Psoas muscle (tissue), 8 donors: ENCODE measurements at places on chromosomes 2 and 18. TPM values are rescaled to one million over a fixed set of nuclear protein-coding genes. Genes with fewer than 3 reads are reported as not detected.
A peak's percentile ranks its signal among the peaks of the same experiment; 100 is the strongest.

COL3A1 gene
- 17.9 TPM for total RNA-seq

CNTNAP5 gene
- not detected for total RNA-seq

TSPYL6 gene
- not detected for total RNA-seq

VSNL1 gene
- 0.27 TPM for total RNA-seq

DNA sequence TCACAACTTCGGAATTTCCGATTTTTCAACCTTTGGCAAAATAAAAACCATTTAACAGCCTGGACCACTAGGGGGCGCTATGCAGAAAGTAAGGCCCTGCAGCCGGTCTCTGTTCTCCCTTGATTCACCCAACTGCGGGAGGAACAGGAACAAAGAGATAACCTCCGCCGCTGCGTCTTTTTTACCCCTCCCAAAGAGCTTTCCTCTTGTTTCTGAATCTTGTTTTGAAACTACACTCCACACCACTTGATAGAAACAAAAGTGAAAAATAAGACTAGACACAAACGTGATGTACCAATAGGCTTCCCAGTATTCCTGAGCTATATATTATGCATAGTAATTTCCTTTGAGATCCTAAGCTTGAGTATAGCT, 231.2 kb downstream of the MYO3B start:
- DNase-seq, result peak; percentile 66

- no peak for DNase-seq
These were observed 100.6 kb downstream of the BABAM2 start for GRCh38 chr2:27991146-27991545.

- DNase-seq, result no peak
These were observed 819 bp upstream of the SERPINE2 start for GRCh38 chr2:224039770-224040440.

DNA sequence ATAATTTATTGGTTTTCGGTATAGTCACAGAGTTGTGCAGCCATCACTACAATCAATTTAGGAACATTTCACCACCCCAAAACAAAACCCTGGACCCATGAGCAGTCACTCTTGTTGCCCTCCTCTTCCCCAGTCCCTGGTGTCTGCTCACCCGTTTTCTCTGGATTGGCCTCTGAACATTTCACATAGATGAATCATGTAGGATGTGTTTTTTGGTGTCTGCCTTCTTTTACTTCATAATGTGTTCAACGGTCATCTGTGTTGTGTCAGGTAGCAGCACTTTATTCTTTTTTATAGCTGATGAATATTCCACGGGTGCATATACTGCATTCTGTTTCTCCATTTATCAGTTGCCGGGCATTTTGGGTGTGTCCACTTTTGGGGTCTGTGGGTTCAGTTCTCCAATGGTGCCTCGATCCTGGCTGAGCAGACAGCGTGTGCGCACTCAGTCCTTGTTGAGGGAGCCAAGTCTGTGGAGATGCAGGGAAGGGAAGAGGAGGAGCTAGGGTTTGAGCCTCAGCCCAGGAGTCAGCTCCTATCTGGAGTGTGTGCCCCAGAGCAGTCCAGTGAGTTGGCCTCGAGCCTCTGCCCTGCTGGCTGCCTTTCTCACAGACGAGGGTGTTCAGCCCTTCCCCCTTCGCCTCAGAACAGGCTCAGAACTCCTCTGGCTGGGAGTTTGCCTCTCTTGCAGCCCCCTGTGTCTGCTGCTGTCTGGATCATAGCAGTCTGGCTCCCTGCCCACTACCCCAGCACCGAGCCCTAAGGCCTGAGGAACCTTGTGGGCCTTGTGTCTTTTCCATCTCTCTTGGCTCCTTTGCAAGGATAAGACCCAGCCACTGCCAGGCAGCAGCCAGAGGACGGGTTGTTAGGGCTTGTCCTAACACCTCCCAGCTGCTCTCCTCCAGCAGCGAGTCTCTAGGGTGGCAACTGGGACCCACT, 18.0 kb downstream of the C2orf74 start:
- peak; percentile 72 for DNase-seq

- DNase-seq, result no peak
These were observed 3.6 kb upstream of the SMARCAL1 start for GRCh38 chr2:216408426-216409290.

GRCh38 chr2:203897544-203897943, 30.0 kb downstream of the CTLA4 start:
- no peak for DNase-seq
